Chondrocyte (in vitro differentiated cells): ENCODE measurements at places on chromosomes 12 and 14. TPM values are rescaled to one million over a fixed set of nuclear protein-coding genes. Genes with fewer than 3 reads are reported as not detected.

DNA sequence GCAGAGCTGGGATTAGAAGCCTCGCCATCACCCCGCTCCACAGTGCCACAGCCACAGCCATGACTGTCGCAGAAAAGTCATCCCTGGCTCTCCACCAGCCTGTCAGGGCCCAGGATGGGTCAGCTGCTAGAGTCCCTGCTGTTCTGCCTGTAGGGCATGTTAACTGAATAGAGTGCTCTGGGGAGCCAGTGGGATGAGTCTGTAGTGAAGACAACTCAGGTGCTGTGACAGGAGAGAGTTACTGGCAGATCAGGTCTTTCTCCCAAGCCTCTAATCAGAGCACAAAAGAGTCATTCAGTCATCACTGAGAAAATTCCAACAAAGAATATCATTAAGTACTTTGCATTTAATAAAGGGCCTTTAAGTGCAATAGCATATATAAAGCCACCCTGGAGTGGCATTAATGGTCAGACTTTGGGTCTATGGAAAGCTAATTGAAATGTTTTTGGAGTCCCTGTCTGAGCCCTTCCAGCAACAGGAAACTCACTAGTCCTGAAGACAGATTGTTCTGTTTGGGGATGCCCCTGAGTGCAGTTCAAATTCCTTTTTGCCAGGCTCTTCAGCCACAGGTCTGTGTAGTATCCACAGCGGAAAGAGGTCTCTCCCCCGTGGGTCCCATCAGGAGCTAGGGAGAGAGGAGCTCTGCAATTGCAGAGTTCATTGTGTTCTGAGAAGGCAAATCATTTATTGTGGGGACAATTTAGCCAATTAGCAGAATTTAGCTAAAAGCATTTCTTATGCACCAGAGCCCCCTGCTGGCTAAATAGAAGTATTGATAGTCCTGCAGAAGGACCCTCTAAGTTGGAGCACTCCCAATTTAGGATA lies 45.2 kb upstream of the C14orf132 start:
- H3K27ac ChIP-seq, result no peak overlapping the region
- H3K27me3 ChIP-seq, result peaks cover 61% of the 10 kb centered on the region
- no peak overlapping the region for H3K4me3 ChIP-seq
- no peaks in the 10 kb centered on the region for H3K4me1 ChIP-seq
- DNase-seq, result no peak

GRCh38 chr14:22530127-22530526 lies 58.9 kb downstream of the DAD1 start:
- H3K27ac ChIP-seq, result no peak overlapping the region
- no peak overlapping the region for H3K4me3 ChIP-seq
- H3K4me1 ChIP-seq, result peaks cover 48% of the 10 kb centered on the region
- H3K36me3 ChIP-seq, result no peaks in the 10 kb centered on the region
- DNase-seq, result no peak
- no peaks in the 10 kb centered on the region for H3K27me3 ChIP-seq

DNA sequence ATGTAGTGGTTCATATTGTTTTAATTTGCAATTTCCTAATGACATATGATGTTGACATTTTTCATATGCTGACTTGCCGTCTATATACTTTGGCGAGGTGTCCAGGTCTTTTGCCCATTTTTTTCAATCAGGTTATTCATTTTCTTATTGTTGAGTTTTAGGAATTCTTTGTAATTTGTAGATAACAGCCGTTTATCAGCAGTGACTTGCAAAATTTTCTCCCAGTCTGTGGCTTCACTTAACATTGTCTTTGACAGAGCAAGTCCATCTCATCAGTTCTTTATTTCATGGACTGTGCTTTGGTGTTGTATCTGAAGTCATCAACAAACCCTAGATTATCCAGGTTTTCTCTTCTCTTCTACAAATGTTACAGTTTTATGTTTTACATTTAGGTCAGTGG lies 12.6 kb upstream of the KLHDC2 start:
- no peaks in the 10 kb centered on the region for H3K27me3 ChIP-seq
- no peak overlapping the region for H3K4me3 ChIP-seq
- H3K27ac ChIP-seq, result no peak overlapping the region
- peaks cover 2% of the 10 kb centered on the region for H3K4me1 ChIP-seq
- peaks cover 3% of the 10 kb centered on the region for H3K36me3 ChIP-seq

- no peak overlapping the region for H3K4me3 ChIP-seq
- H3K27ac ChIP-seq, result no peak overlapping the region
- no peak for DNase-seq
- H3K4me1 ChIP-seq, result peaks cover 6% of the 10 kb centered on the region
- no peaks in the 10 kb centered on the region for H3K27me3 ChIP-seq
Observed at GRCh38 chr14:69242311-69243224, 17.4 kb upstream of the GALNT16 start.

DNA sequence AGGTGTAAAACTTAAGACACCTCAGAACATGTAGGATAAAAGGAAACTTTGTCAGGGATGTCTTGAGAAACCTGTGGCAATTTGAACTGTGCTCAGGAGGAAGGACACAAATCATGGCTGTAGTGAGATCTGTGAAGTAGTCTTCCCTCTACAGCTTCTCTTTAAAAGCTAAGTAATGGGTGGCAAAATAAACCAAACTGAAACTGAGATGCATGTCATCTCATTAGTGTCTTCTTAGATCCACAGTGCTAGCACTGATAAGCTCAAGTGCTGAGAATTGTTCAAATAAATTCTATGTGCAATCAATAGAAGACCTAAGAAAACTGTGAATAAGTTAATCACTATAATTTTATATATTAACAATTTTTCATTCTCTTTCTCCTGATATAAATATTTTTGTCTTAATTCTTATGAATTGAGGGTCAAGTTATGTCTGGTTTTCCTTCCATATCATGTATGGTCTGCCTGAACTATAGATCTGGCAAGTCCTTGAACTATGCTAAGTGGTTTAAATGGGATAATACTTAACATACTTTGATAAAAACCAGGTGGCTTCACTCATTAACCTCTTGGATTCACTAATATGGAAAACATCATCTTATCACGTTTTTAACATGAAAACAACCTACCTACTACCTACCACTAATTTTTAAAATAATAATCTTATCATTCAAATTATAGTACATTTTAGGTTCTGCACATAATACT lies 27.2 kb downstream of the SYT1 start:
- peaks cover 5% of the 10 kb centered on the region for H3K4me1 ChIP-seq
- H3K27ac ChIP-seq, result no peak overlapping the region
- peaks cover 28% of the 10 kb centered on the region for H3K27me3 ChIP-seq

GRCh38 chr12:93896427-93896826 lies 219.3 kb downstream of the CRADD start:
- no peaks in the 10 kb centered on the region for H3K36me3 ChIP-seq
- no peak for DNase-seq
- H3K27ac ChIP-seq, result no peak overlapping the region
- no peak overlapping the region for H3K4me3 ChIP-seq
- peaks cover 3% of the 10 kb centered on the region for H3K27me3 ChIP-seq
- peaks cover 18% of the 10 kb centered on the region for H3K4me1 ChIP-seq

Gene RNASE7
- not detected in 3 replicates for total RNA-seq

Gene LALBA
- total RNA-seq, result not detected in 3 replicates

Gene MAP3K12
- total RNA-seq, result 25.5 to 30.6 TPM (median 26.9 TPM) in 3 replicates

Gene SPX
- total RNA-seq, result 2.1 to 4.4 TPM (median 2.6 TPM) in 3 replicates

Gene SMOC1
- 0.41 to 1.7 TPM (median 1.1 TPM) in 3 replicates for total RNA-seq
